ENCODE measurements at places on chromosomes 2 and 18.

- no peak for DNase-seq
Measured at GRCh38 chr2:43212931-43213330, 13.5 kb downstream of the ZFP36L2 start.

GRCh38 chr2:18319987-18320386 is 240.5 kb downstream of the RDH14 start:
- DNase-seq: no peak

DNA sequence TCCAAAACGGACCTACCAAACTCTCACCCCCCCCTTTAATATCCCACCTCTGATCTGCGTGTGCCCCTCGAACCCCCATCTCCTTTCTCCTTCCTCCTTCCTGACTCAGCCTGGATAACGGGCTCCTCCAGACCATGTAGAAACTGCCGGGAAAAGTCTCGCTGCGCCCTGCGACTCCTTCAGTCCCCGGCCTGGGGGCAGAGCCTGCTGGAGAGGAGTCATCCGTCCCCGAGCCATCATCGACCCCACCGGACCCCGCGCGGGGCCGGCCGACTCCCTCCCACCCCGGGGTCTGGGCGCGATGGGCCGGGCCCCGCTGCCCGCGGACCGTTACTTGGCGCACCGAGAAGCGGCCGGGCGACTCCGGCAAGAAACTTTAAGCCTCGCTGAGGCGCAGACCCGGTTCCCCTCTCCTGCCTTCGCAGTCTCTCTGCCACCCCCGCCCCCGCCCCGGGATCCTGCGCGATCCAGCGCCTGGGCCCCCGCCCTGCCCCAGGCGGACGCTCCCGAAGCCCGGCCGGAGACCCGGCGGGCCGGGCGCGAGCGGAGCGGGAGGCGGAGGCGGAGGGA is 3.4 kb downstream of the ZEB2 start:
- no peak for DNase-seq

DNA sequence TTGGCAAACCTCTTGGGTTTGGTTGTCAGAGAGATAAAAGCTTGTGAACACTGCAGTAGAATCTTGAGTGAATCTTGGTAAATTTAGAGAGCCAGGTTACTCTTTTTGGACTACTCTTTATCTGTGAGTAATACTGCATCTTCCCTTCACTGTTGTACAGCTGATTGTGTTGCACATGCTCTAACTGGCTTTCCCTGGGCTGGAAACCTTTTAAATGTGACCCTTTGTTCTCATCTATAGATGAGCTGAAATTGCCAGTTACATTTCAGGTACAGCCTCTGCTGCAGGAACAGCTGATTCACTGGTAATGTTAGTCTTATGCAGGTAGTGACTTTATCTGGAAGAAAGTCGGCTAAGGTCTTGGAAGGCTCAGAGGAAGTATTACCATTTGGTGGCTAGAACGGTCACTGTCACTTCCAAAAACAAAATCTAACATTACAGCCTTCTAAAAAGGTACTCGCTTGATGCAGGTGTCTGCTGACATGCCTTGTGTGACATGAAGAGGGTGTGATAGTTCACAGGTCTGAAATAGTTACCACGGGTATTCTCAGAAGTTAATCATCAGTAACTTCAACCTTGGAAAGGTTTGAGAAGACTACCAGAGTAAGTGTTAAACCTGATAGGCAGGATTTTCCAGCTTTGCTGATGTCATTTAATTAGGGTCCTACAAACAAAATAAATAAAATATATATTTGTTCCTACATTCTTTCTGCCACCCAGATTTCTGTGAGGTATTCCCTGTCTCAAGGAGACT is 851.1 kb downstream of the SLC4A3 start:
- peak; percentile 87 for DNase-seq

DNA sequence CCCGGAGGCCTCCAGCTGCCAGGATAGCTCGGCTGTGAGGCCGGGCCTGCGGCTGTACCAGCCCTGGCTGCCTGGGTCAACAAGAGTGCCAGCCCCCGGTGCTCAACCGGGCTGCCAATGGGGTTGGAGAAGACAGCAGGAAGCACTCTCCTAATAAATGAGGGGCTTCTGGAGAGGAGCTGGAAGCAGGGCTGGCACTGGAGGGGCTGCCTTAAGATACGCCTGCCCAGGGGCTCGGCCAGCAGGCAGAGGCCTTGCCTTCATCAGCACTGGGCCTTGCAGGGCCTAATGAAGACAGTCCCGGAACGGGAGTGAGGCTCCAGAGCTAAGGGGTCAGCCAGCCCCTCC is 73.6 kb downstream of the TEX51 start:
- no peak for DNase-seq

DNA sequence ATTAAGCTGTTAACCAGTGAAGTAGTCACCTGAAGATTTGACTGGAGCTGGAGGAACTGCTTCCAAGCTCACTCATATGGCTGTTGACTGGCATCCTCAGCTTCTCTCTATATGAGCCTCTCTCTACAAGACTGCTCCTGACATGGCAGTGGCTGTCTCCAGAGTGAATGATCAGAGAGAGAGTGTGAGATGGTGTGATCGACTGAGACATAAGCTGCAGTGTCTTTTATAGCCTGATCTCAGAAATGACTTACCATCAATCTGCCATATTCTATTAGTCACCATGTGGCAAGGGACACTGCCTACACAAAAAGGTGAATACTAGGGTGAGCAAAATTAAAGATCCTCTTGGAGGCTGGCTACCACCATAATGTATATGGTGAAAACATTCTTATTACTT is 7.8 kb upstream of the RBMS1 start:
- no peak for DNase-seq

- no peak for DNase-seq
Measured at GRCh38 chr18:31484461-31484860, 13.5 kb upstream of the DSG2 start.

- DNase-seq: no peak
Measured at GRCh38 chr2:143705108-143705707, 576.0 kb downstream of the ARHGAP15 start.

DNA sequence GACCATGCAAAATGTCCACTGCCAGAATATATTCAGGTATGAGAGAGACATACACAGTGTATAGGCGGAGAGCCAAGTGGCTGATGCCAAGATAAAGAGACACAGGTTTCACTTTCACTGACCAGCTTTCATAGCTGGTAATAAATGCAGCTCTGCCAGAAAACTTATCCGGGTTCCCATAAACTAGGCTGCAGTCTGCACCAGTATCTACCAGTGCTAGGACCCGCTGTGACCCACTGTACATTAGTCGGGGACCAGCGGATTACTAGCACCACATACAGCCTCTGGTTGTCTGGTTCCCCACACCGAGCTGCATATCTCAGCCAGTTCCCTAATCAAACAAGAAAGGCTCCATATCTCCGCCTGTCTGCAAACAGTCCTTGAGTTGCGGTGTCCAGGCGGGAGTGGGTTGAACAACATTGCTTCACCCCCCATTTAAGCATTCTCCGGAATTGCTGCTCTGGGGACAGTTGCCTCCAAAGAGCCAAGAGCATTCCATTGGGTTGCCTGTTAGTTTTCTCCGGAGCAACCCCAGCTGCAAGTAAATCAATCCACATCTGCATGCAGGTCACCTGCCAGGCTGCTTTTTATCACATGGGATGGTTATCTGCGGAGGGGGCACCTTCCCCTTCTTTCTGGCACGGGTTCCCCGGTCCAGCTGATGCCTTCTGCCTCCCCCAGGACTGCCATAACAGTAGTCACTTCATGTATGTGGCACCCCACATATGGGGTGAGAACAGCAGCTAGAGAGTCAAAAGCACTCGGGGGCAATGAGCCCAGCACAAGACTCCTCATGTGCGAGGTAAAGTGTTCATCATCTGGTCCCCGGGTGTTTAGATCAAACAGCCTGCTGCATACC is 18.0 kb upstream of the KLHL23 start:
- DNase-seq: peak; percentile 23

GRCh38 chr18:6397931-6398566 is 16.7 kb downstream of the L3MBTL4 start:
- DNase-seq: no peak

GRCh38 chr2:147845411-147845971 is 662 bp downstream of the ACVR2A start:
- DNase-seq: peak; percentile 35

- no peak for DNase-seq
Measured at GRCh38 chr18:13482618-13482945, 243.8 kb downstream of the FAM210A start.

DNA sequence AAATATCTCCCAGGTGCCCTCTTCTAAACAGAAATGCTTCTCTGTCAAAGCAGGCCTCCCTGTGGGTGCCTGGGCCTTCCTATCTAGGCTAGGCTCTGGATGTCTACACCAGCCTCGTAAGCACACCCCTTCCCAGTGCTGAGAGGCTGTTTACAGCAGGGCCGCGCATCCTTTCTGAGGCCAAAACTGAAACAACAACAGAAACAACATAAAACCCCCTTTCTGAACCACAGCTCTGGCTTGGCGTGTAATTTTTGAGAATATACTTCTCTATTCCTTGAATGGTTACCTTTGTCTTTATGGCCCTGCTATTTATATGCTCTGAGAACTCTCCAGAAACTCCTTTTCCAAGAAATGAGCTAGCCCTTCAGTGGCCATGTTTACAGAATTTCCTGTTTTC is 118.4 kb downstream of the BCL2L11 start:
- DNase-seq: no peak

DNA sequence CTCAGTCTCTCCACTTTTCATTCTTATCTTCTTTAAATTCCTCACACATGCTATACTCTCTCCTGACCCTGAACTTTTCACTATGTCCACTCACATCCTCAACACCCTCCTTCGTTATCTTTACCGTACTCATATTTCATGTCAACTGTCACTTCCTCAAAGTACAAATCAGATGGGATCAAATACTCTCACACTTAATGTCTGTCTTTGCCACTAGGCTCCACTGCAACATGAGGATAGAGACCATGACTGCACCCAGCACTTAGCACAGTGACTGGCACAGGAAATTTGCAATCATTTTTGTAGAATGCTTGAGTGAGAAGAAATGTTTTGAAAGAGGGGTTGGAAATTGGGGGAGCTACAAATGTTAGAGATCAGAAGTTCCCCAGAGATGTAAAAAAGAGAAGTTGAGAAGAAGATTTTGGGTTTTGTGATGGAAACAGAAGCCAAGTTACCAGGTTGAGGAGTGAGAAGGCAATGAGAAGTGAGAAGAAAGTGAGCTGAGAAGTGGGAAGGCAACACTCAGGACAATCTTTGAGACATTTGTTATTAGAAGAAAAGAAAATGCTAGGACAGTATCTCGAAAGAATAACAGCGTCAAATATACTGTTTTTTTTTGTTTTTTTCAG is 87.0 kb downstream of the CCDC141 start:
- DNase-seq: no peak

DNA sequence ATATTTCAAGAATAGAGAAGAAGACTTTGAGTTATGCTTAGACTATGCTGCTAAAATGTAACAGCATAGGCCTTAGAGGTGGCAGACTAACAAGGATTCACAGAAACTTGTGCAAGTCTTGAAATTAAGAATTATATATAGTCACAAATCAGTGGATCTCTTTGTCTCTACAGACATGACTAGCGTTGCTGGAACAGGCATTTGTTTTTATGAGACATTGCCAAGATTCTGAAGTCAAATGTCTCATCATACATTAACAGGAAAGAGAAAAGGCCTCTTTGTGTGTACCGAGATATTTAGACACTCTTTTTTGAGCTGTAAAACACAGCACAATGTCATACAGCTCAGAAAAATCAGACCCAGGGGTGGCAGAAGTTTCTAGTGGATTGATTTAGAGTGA is 207.1 kb downstream of the TMX3 start:
- no peak for DNase-seq

GRCh38 chr2:101854877-101855276 is 136.9 kb upstream of the IL1R2 start:
- no peak for DNase-seq

Measured in NCI-H526 (cell line).